ENCODE measurements at places on chromosomes 11 and 22.

DNA sequence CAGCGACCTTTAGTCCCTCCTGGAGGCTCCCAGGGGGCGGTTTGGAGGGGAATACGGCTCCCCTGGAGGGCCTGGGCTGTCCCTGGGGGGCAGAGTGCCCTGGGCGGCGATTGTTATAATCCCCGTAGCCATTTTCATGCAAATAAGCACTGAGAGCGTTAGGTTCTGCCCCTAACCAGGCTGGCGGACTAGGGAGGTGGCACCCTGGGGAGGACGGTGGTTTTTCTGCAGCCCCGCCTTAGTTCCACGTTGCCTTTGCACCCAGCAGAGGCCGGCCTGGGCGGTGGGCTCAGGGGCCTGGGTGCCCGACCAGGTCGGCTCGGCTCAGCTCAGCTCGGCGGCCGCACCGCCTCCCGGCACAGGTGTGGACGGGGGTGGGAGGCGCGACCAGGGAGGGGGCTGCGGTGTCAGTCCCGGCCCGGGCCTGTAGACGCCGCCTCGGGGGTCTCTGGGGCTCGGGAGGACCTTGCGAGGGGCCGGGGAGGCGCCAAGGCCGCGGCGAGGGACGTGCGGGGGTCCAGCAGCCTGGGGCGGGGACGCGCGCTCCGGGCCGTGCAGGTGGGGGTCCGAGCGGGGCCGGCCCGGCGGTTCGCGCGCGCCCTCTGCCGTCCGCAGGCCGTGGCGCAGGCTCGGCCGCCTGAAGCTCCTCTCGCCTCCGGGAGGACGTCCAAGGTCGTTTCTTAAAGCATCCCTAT lies 2.3 kb upstream of the DUSP8 start:
- DNase-seq, result peak; percentile 82

GRCh38 chr11:1116666-1117390 lies 40.9 kb upstream of the MUC5AC start:
- DNase-seq, result no peak

GRCh38 chr11:12167061-12168000 lies 56.9 kb downstream of the MICAL2 start:
- DNase-seq, result peak; percentile 30

- DNase-seq, result no peak
Measured at GRCh38 chr11:109043315-109043714, 378.4 kb downstream of the DDX10 start.

DNA sequence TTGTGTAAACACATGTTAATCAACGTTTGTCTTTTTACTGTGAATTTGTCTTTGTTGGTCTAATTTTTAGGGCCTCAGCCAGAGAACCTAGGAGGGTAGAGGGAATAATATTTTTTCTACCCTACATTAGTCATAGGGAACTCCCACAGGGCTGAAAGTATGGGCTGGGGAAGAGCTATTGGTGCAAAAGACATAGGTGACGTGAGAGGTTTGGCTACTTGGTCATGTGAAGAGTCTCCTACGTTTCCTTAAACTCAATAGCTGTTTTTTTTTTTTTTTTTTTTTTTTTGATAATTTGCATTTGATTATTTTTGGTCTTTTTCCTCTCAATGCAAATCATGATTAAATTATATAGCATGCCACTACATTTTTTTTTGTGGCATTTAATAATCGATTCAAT lies 15.9 kb upstream of the MMP7 start:
- no peak for DNase-seq

DNA sequence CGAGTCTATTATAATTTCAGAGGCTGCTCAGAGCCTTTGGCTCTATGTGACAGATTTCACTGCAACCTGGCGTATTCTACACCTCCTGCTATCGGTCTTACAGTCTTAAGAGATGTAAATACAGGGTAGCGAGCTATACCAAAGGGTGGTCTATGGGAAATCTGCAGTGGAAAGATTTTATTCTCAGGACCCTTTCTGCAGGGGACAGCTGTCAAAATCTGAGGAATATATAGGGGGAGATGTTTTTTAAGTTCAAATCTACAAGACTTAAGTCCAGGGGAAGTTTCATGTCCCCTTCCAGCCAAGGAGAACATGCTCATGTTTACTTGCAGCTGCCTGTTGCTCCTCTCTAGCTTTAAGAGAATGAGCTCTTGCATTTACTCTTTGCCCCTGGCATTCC lies 62.7 kb downstream of the MICAL2 start:
- no peak for DNase-seq

DNA sequence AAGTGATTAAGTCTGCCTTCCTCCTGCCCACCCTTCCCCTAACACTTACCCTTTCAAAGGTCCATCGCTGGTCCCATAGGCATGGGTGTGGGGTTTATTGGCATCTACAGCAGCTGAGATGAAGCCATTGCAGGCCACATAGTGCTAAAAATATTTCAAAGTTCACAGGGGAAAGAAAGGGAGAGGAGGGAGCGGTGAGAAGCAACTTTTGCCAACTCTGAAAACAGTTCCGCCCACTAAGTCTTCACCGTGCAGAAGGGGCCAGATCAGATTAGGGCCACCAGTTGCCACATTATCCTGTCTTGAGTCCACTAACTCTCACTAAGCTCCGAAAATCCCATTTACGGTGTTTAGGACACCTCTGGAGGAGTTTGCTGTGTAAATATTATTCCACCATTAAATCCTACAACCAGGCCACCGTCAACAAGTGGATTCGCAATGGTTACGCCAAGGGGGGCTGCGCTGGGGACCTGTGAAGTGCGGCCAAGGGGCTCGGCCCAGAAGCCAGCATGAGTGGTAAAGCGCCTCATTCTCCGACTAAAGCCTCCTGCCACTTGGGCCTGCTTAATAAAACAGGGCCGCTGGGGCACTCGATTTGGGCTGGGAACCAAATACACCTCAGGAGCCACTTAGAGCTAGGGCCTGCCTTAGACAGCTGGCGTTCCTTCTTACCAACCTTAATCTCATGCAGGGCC lies 534.9 kb downstream of the MIAT start:
- DNase-seq, result no peak

GRCh38 chr11:17960091-17960490 lies 52.8 kb downstream of the SERGEF start:
- no peak for DNase-seq

- no peak for DNase-seq
Measured at GRCh38 chr11:112971195-112971594, 10.0 kb downstream of the NCAM1 start.

DNA sequence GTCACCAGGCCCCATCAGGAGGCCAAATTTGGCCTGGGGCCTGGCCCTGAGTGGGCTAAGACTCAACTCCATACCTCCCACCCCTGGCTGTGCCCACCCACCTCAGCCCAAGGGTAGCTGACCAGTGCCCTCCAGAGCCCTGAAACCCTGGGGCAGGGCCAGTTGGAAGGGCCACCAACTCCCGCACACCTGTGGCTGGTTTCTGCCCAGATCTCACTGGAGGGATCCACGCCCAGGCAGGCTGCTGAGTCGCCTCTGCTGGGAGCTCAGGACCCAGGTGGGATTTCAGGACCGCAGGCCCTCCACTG lies 8.9 kb upstream of the PIM3 start:
- DNase-seq, result no peak

GRCh38 chr11:119550053-119550752 lies 127.2 kb upstream of the THY1 start:
- DNase-seq, result no peak

DNA sequence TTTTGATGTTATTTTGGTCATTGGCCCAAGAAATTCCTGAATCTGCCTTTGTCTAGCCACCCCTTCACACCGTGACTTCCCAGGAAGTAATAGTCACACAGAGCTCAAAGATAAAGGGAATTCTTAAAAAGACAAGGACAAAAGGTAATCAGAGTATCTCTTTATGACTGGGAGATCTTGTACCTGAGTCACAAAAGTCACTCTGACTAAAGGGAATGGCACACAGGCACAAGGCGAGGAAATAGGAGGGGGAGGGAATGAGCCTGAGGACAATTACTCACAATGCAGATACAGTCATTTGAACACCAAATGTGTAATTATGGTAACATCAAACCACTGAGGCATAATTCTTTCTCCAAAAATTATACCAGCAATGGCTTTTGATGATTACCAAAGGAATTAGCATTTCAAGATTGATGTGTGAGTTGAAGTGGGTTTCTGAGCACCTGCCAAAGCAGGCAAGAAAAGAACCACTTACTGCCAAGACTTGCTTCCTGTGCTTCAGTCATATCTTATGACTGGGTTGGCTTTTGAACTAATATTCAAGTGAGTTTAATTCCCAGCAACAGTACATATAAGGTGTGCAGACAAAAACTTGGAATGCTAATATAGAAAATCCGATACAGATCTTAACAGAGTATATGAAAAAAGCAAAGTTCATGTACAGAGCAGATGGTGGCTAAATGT lies 856.4 kb downstream of the LRRC4C start:
- no peak for DNase-seq

GRCh38 chr11:16804104-16804947 lies 65.9 kb downstream of the C11orf58 start:
- no peak for DNase-seq

DNA sequence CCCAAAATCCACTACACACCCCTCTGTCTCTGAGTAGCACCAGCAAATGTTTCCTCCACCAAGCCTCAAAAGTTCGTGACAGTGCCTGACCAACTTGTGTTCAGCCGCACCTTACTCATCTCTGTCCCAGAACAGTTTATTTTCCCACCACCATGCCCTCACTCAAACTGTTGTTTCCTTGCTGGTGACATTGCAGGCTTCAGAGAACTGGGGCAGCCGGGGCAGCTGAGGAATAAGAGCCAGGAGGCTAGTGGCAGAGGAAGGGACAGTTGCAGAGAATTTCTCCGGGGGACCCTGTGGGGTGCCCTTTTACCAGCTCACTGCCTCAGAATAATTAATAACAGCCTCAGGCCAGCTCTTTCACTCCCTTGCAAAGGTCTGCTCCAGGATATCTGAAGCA lies 709 bp upstream of the KCNE3 start:
- no peak for DNase-seq

GRCh38 chr11:68978931-68979594 lies 1.7 kb downstream of the MRGPRD start:
- DNase-seq, result no peak

DNA sequence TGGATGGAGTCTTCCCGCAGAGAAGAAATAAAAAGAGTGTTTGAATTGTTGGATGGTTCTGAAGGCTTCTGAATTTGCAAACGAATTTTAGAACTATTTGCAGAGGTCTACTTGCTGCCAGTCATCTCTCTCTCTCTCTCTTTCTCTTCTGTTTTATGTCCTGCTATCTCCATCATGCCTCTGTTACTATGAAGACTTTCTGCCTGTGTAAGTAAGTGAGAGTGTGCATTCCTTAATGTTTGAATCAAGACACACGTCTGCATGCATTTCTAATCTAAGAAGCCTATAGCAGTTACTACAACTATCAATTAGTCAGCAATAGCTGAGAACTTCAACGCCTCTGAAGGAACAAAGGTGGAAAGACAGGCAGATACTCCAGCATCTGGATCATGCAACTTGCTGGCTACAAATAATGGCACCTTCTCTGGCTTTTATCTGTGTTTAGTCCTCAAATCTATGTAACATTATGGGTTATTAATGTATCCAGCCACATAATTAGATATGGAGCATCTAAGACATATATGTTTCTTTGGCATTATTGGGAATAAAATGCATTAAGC lies 191.5 kb upstream of the BLID start:
- no peak for DNase-seq

DNA sequence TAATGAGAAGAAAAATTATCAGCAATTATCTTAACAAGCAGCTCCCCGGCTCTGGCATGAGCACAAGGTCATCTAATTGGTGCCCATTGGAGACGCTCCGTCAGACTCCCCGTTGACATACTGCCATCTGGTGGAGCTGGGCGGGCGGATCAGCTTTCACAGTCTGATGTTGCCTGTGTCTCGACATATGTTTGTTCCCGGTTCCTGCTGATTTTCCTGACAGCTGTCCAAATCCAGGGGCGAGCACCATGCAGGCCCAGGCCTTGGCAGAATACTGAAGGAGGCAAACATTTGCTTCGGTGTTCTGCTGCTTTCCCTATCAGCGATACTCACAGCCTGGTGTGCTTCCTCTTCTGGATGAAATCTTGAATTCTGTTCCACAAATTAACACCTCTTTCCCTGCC lies 43.8 kb upstream of the BARX2 start:
- DNase-seq, result peak; percentile 91

DNA sequence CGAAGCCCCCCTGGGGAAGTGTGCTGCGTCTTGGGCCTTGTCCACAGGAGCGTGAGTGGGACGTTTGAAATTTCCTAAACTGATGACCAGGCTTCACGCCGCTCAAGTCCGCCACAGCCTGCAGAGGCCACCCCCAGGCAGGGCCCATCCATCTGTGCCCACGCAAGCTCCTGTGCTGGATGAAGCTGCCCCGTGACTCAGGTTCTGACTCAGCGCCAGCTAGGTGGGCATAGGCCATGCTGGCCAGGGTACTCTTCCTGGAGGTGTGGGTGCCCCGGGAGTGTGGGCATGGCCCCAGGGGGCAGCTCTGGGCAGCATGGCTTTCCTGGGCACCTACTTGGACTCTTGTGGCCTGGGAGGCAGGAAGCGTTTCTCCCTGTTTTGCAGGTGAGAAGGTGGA lies 134.8 kb downstream of the CACNA1I start:
- no peak for DNase-seq

DNA sequence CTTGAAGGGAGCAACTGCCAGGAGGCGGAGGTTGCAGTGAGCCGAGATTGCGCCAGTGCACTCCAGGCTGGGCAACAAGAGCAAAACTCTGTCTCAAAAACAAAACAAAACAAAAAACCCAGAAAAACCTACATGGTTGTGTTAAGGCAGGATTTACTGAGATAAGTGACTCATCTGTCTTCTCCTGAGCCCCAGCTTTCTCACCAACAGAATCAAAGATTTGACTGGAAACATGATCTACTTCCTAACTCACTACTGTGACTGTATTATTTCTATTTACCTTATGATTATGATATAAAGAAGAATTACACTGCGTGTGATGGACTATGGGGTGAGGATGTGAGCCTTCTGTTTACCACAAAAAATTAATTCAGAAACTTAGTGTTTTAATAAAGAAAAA lies 21.8 kb downstream of the FAM118B start:
- no peak for DNase-seq

- DNase-seq, result no peak
Measured at GRCh38 chr11:86632499-86633269, 39.7 kb downstream of the ME3 start.

GRCh38 chr22:46156031-46156430 lies 5.7 kb downstream of the PPARA start:
- no peak for DNase-seq

DNA sequence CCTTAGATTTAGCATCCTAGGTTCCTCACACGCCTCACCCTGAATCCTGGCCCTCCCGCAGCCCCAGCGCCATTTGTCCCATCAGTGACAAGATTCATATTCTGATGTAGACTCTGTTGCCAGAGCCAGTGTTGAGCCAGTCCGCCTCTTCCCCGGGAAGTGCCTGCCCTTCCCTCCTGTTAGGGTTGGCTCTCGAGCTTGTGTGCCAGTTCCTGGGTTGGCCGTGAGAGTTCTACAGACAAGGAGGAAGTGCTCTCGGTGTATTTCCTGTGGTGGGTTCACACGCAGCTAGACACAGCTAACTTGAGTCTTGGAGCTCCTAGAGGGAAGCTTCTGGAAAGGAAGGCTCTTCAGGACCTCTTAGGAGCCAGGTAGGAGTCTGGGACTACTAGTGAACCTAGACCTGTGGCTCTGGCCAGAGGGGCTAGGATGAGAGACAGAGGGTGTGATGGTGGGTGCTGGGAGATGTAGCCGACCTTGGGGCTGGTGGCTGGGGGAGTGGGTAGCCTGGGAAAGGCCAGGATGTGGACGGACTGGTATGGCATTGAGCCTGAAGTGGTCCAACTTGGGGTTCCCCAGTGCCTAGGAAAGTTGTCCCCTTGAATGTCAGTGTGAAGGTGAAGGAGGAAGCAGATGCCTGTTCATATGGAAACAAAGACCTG lies at the start of gene IL18BP:
Gene IL18BP (plus strand): TSS at position 261 of the 662 bp plus-strand sequence. CDS start 1,076 bp downstream, outside the sequence.
- DNase-seq, result no peak
